NCI-H1417 treated with DMSO at 0.1 percent for 48 hours (cell line): ENCODE measurements at places on chromosomes 1 and 21.

- no peak for DNase-seq
These were observed 34.7 kb downstream of the CELF3 start for GRCh38 chr1:151681923-151682322.

DNA sequence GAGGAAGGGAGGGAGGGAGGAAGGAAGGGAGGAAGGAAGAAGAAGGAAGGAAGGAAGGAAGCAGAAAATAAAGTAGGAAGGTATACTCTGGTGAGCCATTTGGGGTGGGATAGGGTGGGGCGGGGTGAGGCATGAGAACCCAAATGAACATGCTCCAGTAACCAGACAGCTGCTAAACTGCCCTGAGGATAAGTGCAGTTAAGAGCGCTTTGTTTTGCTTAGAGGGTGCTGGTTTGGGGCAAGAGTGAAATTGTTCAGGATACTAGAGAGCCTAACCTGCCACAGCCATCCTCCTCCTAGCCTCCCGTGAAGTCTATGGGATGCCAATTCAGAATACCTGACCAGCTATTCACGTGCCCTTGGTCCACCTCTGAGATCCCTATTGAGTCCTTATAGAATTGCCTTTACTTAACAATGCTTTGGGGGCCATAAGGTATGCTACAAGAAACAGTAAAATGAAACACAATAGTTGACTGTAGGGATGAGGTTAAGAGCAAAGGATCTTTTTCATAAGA lies 59.0 kb upstream of the ATF3 start:
- no peak for DNase-seq

DNA sequence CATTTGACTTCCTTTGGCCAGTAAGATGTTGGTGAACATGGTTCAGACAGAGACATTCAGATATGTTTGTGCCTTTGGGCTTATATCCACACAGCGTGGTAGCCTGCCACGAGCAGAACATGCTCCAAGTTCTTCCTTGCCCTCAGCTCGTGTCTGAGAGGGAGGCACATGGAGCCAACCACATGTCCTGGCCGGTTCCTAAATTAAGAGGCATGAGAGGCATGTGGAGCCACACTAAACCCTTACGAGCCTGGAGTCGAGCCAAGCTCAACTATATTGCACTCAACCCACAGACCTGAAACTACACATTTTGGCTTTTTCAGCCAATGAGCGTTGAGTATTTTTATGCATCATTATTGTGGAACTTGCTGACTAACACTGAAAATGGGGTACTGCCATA lies 133.7 kb upstream of the KCNK1 start:
- no peak for DNase-seq

- no peak for DNase-seq
These were observed 1.4 kb downstream of the TPM3 start for GRCh38 chr1:154190550-154190949.

DNA sequence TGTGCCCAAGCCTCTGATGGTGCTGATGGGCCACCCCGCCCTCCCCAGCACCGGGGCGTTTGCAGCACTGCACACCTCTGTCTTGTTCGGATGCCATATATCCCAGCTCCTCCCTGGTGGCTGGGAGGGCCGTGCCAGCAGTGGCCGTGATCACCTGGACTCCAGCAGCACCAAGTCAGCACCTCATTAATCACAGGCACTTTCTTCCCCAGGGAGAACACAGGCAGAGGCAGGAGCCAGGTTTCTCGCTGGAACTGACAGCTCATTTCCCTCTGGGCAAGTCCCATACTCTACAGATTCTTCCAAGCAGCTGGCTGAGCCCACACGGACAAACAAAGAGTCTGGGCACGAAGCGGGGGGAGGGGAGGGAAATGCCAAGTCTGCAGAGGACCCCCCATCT lies 141.7 kb upstream of the EDN2 start:
- no peak for DNase-seq

DNA sequence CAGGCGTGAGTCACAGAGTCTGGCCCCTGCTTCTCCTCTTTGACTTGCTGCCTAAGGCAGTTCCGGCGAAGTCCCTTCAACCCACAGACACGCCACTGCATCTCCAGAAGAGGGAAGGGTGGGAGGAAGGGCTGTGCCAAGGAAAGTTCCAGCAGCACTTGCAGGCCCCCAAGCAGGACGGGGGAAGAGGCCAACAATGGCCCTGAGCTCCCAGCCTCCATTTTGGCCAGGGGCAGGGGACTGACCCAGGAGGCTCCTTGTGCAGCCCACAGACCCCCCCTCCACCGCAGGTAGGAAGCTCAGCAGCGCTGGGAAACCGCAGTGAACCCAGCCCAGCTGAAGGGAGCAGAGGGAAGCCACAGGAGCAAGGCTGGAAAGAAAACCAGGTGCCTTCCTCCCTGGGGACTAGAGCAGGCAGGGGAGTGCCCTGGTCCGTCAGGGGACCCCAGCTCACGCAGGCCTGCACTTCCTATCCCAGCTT lies 35.4 kb downstream of the ACOT7 start:
- DNase-seq, result no peak

DNA sequence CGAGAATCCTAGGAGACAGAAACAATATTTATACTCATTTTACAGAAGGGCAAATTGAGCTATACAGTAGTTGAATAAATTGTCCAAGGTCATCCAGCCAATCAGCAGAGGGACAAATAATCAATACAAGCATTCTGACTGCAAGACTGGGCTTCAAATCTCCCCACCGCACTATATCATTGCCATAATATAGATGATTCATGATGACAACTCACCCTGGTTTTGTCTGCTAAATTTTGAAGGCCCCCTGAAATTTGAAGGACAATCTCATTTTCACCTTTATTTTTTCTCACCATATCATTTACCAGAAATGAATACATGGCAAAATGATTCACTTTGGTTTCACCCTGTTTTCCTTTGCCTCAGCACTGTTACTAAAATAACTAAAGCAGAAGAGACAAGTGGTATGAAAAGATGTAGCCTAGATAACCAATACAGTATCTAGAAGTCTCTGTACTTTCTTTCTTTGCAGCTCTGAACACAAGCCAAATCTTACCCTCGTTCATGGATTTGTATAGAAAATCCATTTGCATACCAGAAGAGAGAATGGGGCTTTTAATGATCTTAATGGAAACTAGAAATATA lies 292.5 kb downstream of the TTLL7 start:
- no peak for DNase-seq

- no peak for DNase-seq
These were observed 1.2 kb upstream of the VWA1 start for GRCh38 chr1:1434131-1434823.

GRCh38 chr1:84698151-84699110 lies 8.2 kb upstream of the SSX2IP start:
- DNase-seq, result no peak

DNA sequence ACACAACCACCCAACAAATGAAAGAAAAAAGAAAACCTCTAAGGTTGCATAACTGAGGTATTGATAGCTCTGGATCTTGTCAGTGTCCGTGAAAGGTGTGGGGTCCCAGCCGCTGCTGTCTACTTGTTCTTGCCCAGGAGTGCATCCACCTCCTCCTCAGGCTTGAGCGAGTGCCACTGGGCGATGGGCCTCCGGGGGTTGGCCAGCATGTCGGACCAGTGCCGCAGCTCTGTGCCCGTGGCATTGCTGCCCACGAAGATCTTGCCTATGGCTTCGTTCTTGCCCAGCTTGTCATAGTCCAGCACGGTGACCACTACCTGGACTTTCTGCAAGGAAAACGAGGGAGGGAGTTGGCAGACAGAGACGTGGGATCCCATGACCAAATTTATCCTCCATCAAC lies 113.6 kb downstream of the SYT2 start:
- DNase-seq, result no peak

GRCh38 chr1:59486615-59487014 lies 189.7 kb downstream of the FGGY start:
- DNase-seq, result no peak

DNA sequence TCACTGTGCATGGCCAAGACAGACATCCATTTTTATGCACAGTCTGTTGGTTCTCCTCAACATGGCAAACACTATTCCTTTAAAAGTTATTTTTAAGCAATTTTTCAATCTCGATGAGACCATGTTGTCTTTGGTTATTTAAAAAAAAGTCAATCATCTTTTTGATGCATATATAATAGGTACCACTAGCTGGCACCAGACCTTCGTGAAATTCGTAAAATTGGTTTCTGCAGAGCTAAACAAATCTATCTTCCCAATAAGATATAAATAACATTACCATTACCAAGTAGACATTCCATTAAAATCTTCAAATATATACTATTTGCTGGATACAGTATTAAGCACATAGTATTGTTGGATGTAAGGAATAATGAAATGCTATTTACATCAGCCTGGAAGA lies 220.0 kb upstream of the GREM2 start:
- DNase-seq, result no peak

- DNase-seq, result no peak
These were observed 3.1 kb upstream of the CDC14A start for GRCh38 chr1:100349246-100349645.

GRCh38 chr21:44438531-44439210 lies 16.6 kb upstream of the LRRC3 start:
- DNase-seq, result no peak

GRCh38 chr1:216183454-216183853 lies 239.8 kb downstream of the USH2A start:
- DNase-seq, result peak; percentile 21

GRCh38 chr1:116708255-116708900 lies 40.8 kb upstream of the IGSF3 start:
- no peak for DNase-seq

DNA sequence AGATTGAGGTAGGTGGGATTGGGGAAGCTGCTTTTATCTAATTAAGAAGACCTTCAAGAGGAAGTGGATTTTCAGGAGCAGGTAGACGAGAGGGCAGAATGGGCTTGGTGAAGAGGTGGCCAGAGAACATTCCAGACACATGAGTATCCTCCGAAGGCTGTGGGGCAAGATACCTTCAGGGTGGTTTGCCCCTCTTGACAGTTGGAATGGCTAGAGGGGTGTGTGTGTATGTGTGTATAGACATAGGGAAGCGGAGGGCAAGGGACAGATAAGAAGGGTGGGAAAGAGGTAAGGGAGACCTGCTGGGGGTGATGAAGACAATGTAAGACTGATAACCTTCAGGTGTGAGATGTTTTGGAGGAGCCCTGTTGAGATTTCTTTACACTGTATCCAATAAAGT lies 46.8 kb upstream of the TSPAN2 start:
- DNase-seq, result no peak

DNA sequence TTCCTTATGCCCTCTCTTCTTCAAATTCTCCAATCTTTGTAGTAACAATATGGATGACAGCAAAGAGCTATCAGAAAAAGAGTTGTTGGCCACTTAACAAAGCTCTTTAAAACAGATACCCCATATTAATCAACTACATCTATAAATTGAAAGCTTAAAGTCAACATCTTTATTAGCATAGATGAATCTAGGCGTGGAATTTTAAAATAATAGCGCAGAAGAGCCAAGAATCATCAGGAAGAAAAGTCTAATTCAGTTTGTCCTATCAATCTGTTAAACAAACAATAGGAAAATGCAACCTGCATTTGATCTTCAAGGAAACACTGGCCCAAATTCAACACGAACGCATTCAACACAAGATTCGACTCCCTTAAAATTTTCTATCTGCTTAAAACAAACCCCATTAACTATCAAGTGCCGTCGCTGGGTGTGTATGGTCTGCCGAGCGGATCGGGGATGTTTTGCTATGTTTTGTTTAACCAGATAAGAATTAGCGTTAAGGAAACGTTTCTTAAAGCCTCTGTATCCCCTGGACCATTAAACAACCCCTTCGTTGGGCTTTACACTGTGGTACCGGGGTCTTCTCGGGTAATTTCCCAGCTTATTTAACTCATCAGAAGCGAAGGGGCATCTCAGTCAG lies 1.0 kb downstream of the LYST start:
- DNase-seq, result no peak

DNA sequence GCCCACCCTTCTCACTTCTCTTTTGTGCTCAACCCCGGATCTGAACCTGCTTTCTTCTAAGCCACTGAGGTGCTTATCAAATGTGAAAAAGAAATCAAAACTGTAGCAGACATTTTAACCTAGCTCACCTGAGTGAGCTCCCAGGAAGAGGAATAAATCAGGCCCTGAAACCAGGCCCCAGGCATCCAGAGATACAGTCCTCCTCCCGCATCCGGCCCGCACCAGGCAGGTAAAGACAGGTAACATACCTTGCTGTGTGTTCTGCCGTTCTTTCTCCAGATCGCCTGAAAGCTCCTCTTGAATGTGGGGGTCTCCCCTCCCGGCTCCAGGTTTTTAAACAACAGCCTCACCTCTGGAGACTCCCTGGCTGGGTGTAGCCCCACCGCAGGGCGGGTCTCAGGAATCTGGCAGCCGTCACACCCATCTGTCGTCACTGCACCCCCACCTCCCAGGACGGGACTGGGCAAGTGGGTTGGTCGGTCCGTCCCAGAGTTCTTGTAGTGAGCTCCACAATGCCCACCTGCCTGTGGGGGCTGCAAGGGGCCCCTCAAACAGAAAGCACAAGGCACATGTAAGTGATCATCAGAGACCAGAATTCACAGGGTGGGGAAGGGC lies at the start of gene LAMB3:
LAMB3 (minus strand) TSS at position 305 of the 615 bp plus-strand sequence. CDS start 1,481 bp downstream, outside the sequence.
- DNase-seq, result no peak

- DNase-seq, result no peak
These were observed 388.0 kb downstream of the PLPP3 start for GRCh38 chr1:56191369-56191768.

DNA sequence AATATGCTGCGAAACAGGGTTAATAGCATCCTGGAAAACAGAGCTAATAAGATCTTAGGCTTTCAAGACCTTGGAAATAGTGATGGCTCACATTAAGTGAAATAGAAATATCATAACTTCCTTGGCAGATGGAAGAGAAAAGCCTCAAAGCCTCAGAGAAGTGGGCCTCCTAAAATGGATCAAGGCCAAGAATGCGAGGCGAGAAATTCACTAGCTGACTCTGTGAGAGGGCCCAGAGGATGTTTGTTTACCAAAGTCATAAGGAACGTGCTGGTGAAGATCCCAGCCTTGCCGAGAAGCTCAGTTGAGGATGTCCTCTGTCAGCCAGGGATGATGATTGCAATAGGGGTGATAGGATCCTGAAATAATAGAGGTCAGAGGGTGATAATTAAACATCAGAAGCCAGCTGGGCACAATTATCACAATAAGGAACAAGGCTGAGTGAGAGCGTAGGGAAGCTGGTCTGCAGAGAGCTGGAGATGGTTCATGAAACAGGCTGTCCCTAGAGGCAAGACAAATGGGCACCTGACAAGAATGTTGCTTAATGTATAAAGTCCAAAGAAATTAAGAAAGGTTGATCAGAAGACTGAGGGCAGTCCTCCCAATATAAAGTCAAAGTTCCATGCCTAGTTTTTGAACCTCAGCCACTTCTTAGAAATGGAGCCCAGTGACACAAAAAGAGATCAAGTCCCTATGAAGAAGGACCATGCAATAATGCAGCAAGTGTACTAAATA lies 101.7 kb upstream of the COG2 start:
- no peak for DNase-seq

DNA sequence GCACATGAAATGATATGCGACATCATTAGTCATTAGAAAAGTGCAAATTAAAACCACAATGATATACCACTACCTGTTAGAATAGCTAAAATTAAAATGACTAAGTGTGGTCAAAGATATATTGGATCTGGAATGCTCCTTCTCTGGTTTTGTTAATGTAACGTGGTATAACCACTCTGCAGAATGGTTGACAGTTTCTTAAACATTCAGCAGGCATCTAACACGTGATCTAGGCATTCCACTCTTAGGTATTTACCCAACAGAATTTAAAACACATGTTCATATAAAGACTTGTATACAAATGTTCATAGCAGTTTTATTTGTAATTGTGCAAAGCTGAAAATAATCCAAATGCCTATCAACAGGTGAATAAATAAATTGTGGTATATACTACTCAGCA lies 165.0 kb upstream of the PLXNA2 start:
- no peak for DNase-seq
